ENCODE measurements at places on chromosomes 2 and 18.

- no peak for DNase-seq
Measured at GRCh38 chr18:55642191-55642590, 54.2 kb upstream of the TCF4 start.

GRCh38 chr2:99451280-99451679 lies 38.5 kb downstream of the REV1 start:
- no peak for DNase-seq

DNA sequence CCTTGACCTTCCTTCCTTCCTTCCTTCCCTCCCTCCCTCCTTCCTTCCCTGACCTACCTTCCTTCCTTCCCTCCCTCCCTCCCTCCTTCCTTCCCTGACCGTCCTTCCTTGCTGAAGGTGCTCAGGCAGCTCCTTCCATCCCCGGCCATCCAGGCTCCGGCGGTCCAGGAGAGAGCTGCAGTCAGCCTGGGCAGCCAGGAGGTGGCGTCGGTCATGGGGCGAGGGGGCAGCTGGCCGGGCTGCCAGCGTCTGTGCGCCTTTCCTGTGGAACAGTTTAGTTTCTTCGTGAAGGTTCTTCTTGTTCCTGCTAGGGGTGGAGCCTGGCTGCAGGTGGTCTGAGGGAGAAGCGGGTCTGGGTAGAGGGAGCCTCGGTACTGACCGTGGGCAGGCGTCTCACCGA lies 15.7 kb downstream of the GPR35 start:
- no peak for DNase-seq

DNA sequence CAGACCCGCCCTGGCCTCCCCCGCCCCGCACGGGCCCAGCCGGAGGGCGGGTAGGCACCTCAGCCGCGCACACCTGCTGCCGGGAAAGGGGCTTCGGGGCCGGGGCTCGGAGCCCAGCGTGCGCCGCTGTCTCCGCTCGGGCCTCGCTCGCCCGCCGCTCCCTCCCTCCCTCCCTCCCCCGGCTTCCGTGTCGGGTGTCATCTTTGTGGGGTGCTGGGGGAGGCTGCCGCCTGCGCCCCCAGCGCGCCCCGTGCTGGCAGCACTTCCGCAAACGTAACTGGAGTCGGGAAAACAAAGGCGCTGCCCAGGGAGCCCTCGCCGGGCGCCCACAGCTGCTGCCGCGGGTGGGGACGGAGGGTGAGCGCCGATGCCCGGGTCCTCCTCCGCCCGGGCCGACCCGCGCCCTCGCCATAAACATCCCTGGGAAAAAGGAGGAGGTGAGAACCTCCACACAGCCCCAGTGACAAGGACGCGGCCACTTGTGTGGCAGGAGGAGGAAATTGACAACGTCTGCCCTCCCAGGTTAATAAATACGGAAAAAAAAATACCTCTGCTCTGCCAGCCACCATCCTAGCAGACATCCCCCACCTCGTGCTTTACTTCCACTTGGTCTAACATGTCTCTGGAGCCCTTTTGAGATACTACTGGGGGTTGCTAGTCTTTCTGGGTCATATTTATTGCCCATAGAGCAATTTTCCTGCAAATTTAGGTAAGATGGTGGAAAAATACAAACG lies 550 bp downstream of the MFSD6 start:
- DNase-seq = no peak

GRCh38 chr18:58239879-58240278 lies 195.9 kb downstream of the NEDD4L start:
- DNase-seq = no peak

DNA sequence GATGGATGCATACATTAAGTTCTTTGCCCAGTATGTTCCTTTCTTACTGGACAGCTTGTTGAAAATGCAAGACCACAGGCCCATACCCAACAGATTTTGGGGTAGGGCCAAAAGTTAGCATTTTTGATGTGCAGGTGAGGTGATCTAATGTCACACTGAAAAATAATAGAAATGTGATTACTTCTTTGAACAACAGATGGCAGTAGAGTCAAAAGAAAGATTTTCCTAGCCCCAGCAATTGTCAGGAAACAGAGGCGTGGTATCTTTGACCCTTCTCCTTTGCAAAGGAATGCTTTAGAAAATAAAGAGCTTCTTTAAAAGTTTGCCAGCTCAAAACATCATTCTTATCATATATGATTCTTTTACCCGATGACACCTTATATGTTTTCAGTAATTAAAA lies 343.6 kb upstream of the SYT4 start:
- peak; percentile 11 for DNase-seq

DNA sequence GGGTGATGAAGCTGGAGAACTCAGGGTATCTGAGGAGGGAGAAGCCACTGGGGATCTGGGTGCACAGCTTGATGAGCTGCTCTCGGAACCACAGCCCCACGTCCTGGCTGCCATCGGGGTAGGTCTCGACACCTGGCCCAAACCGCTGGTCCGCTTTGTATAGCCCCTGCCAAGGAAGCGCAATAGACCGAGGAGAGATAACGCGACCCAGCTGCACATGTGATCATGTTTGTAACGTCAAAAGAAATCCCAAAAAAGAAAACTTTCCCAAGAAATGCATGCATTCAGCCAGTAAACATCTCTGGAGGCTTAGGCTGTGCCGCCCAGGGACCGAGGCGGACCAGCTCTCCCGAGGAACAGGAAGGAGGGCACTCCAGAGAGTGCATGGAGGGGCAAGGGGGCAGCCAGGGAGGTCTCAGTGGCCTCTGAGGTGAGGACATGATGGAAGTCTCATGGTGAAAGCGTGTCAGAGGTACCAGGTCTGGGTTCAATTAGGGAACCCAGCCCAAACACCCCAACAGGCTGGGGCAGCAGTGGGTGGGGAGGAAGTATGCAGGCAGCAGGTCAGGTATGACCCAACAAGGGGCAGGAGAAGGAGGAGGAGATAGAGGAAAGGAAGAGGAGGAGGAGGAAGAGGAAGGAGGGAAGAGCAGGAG lies 28.3 kb downstream of the ANKMY1 start:
- DNase-seq = no peak
